A673 (cell line): ENCODE measurements at places on chromosomes 11 and 22.

DNA sequence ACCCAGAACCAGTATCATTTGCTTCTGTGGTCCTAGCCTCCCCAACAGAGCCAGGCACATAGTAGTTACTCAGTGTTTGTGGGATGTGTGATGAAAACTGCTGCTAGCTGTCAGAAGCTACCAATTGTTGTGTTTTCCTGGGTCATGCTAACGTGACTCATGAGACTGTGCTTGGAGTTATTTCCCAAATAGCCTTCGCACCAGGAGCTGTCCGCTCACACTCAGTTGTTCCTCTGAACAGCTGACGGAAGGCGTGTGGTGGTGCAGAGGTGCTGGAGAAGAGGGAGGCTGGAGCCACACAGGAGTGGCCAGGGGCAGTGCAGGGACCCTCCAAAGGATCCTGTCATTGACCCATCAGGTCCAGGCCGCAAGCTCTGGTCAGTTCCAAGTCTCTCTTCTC lies 53.9 kb upstream of the TBCEL start:
- DNase-seq, result no peak

GRCh38 chr11:3231550-3231850 lies 717 bp downstream of the MRGPRE start:
- DNase-seq, result no peak

DNA sequence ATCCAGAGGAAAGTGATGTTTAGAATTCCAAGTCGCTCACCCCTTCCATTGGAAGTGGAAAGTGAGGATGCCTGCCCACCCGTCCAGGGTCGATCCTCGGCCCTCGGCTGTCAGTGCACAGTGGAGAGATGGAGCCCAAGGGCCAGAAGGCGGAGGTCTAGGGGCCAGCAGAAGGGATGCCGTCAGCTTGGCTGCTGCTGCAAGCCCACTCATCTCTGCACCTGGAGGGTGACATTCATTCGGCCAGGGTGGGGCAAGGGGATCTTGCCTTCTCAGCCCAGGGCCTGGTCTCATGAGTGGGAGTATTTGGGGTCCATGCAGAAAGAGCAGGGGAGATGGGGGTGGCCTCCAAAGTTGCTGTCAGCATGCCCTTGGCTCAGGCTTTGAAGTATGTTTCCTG lies 30.7 kb downstream of the LINC01488 start:
- DNase-seq, result no peak

DNA sequence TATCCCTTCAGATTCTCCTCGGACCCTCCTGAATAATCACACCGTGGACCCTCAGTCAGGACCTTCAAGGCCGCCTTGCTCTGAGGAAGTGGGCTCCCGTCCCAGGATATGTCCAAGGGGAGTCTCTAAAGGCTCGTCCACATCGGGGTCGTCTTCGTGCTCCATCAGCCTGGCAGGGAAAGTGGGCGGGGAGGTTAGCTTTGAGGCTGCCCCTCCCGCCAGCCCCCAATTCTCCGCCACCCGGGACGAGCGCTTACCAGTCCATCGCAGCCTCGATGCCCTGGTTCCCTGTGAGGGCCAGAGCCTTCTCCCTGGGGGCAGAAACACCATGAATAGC lies 472 bp downstream of the UBXN1 start:
- DNase-seq, result no peak

GRCh38 chr22:33389936-33390335 lies 331.8 kb upstream of the SYN3 start:
- no peak for DNase-seq

- DNase-seq, result no peak
Observed at GRCh38 chr11:4903484-4903883, at the start of gene OR51A7. Gene OR51A7 (plus strand): TSS chr11:4903783. CDS start chr11:4907370, 3,587 bp downstream.

DNA sequence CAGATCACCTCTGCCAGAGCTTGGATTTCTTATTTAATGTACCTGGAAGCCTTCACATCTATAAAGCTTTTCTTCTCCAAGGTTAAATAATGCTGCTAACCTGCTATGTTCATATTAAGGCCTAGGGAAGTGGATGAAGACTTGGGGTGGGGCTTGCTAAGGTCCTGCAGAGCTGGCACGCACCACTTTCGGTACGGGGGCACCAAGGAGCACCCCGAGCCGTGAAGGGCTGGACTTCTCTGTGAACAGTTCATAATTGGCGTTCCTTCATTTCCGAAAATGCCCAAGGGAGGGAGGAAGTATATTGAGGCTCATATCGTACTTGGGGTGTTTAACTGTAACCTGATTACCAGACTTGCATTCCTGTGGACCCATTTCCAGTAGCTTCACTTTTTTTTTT lies 59.6 kb downstream of the ST14 start:
- DNase-seq, result no peak

- no peak for DNase-seq
Observed at GRCh38 chr11:70526116-70527045, 128.1 kb downstream of the CTTN start.

GRCh38 chr22:27493796-27494195 lies 307.8 kb downstream of the MN1 start:
- DNase-seq, result no peak

DNA sequence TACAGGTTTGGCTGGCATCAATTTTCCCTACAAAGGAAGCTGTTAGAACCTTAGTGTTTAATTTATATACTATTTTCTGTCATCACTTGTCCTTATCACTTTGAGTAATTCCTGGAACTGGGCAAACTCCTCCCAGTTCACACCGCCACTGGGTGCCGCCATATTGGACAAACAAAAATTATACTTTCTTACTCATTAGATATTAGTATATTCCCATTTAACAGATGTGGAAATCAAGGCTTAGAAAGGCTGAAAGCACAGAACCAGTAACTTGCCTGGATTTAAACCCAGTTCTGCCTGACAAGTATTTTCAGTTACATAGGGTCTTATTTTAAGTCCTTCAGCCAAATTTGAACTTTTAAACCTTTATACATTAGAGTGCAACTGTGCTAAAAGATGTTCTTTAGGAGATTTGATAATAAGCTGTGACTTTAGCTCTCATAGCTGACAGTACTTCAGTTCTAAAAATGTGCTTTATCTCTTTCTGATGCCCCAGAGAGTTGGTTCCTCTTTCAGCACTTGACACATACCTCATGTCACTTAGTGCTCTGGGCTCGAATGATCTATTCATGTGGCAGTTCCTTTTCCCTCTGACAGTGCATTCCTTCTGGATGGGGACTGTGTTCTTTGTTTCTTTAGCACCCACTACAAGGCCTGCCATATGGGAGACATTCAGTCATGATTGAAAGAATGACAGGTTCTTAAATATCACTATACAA lies 25.4 kb downstream of the COA4 start:
- no peak for DNase-seq

DNA sequence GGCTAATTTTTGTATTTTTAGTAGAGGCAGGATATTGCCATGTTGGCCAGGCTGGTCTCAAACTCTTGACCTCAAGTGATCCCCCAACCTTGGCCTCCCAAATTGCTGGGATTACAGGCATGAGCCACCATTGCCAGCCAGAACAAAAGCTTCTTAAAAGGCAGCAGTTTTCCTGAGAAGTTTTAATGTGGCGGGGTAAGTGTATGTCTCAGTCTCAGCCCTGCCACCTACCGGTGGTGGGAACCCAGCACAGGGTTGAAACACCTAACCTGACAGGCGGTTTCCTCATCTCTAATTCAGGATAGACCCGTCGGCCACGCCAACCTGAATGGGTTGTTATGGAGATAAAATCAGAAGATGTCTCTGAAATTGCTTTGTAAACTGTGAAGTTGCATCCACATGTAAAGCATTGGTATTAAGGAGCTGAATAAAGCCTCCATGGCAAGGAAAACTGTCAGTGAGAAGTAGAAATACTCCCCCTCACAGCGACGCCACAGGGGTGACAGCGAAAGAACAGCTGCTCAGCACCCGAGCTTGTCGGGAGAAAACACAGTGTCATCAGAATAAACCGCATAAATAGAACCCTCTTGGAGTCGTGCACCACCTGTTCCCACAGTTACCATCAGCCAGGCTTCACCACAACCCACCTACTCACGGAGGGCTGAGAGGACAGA lies 165.9 kb upstream of the NCAM1 start:
- DNase-seq, result peak; percentile 81

DNA sequence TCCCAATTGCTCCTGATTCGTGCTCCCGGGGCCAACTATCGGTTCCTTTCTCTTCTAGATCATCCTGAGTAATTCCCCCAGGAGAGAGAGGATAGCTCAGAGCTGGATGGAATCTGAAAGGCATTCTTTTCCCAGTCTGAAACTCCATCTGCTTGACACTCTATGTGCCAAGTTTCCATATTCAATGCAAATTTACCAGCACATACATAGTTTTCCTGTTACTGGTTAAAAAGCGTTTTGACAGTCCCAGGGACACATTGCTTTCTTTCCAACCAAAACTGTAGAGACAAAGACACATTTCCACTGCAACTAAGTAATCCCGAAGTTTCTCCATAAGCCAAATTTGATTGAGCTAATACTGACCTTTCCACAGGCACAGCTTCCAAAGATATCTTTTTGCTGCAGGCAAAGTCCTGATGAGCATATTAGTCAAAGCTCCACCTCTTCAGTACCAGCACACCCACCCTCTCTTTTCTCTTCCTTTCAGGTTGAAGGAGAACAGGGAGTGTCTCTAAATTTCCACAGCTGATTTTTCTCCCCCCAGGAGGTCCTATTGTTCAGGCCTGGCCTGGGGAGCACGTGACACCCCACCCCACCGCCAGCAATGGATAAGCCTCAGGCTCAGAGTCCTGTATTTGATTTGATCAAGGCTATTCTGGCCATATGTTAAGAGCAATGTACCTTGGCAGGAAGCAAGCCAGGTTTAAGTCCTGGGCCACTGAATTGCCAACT lies 9.7 kb upstream of the ANKK1 start:
- peak; percentile 33 for DNase-seq

DNA sequence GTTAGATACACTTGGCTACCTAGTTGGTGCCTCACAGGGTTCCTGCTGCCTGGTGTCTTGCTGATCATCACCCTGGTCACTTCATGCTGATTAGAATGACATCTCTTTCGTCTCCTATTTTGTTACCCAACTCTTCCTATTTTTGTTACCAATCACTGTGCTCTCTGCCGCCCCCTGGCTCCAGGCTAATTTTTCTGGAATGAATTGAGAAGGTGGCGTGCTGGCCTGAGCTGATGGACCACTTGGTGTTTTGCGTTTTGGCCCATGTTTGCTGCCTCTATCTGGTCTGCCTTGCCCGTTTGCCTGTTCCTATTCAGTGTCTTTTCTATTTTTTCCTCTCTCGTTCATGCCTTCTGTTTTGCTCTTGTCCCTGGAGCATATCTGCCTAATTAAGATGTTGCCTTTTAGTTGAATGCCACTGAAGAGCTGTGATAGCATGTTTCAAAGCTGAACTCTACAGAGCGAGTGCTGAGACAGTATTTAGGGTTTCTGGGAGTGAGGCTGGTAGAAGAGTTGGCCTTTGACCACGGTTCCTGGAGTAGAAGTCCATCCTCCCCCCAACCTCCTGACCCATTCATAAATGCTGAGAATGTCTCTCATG lies 5.9 kb upstream of the ATF4 start:
- peak; percentile 68 for DNase-seq

- no peak for DNase-seq
Observed at GRCh38 chr11:16759857-16760508, 21.5 kb downstream of the C11orf58 start.

DNA sequence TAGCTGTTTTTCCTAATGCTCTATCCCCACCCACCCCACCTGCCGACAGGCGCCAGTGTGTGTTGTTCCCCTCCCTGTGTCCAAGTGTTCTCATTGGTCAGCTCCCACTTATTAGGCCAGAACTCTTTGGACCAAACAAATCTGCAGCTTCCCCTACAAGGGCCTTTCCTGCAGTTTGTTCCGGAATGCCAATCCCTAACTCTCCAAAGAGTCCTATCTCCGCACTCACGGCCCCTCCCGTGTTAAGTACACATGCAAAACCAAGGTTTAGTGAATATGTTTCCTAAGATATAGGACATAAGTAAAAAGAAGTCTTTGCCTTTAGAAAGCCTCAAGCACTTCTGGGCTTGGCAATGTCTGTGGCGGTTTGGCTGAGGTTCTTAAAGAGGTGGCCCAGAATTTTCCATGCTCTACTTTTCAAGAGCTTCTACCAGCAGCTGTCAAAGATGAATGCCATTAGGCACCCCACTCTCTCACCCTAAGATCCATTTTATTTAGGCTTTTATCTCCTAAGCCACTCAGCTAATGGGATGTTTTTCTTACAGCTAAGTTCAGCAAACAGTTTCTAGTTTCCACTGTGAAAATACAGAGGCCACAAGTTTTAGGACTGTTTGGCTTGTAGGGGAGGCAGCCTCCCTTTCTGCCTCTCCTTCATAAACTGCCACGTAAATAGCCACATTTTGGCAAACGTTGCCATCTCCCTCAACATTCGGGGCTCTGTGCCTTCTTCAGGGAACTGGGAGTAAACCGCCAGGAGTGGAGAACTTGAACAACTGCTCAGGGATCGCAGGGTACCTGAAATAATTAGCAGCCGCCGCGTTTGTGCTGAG lies 1.6 kb downstream of the CD59 start:
- no peak for DNase-seq

DNA sequence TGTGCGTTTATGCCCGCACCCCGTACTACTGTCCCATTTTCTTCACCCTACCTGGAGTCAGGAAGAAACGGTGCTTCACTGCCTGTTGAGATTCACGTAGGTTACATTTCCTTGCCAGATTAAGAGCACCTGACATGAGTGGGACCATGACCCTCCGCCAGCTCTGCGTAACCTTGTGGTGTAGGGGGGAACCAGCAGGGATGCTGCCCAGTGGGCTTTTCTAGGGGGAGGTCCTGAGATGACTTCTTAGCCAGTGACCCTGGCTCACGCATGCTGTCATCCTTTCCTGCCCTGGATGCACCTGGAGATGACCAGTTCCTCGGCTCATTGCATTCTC lies 967 bp upstream of the ARVCF start:
- DNase-seq, result no peak

- no peak for DNase-seq
Observed at GRCh38 chr11:82756765-82757639, 23.3 kb upstream of the FAM181B start.

- no peak for DNase-seq
Observed at GRCh38 chr11:67303835-67304411, 593 bp downstream of the SSH3 start.

DNA sequence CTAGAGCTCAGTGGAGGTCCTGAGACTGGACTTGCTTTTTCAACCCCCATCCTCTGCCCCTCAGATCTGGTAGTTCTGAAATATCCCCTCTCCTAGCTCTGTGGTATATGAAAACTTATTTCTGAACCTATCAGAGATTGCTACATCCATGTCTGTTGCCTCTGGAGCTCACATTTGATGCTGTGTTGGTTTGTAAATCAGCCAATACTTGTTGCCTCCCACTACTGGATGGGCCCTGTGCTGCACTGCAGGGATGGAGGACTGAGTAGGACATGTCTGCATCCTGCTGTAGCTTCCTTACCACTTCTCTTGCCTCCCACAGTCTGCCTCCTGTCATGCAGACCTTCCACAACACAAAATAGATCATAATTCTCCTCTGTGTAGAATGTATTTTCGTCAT lies 5.2 kb downstream of the OLFML1 start:
- DNase-seq, result no peak

DNA sequence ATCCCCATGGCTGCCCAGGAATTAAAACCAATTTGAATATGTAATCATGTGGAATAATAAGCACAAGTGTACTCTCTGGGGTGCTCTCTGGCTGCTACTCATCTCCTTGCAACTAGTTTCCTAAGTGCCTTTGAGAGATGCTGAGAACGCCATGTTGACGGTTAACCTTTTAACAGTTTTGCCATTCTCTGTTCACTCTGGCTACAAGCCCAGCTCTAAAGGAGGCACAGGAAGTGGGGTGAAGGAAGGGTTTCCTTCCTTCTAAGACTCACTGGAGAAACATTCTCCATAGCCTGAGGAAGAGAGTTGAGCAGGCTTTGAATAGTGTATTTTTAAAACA lies 122.0 kb upstream of the ZC3H12C start:
- DNase-seq, result peak; percentile 99
